ENCODE measurements at places on chromosomes 4 and X.

GRCh38 chr4:54274795-54275665 is 45.9 kb downstream of the PDGFRA start:
- no peak for DNase-seq

- DNase-seq: no peak
Observed at GRCh38 chr4:188110741-188111471, 1.5 kb upstream of the TRIML2 start.

DNA sequence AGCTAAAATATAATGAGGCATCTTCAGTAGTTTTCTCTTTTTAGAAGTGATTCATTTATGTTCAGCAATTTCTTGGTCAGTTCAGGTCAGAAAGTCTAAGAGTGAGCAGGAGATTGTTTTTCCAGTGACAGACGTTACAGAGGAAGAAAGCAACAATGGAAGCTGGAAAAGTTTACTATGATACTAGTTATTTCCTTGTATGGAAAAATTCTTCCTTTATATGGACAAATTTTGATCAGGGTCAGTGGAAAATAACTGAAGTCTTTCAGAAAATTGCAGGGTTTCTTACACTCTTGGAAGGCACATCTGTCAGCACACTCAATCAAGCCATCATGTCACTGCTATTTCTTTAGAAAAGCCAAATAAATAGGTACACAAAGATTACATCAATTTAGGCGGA is 1120.7 kb downstream of the FAT4 start:
- DNase-seq: no peak

DNA sequence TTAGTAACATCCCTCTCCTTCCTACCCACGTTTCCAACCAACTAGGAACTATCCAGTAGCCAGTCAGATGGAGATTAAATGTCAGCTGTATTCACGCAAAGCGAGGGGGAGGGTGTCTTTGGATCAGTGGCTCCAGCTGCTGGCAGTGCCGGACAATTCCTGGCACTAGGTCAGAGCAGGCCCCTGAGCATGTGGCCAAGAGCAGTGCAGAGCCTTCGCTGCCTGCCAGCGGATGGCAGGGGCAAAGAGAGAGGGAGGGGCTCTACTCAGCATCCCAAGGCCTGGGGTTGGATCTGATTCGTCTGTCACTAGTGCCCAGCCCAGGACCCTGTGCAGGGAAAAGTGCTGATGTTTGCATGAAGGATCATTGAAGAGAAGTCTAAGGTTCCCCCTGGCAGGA is 28.7 kb upstream of the JAKMIP1 start:
- DNase-seq: no peak

DNA sequence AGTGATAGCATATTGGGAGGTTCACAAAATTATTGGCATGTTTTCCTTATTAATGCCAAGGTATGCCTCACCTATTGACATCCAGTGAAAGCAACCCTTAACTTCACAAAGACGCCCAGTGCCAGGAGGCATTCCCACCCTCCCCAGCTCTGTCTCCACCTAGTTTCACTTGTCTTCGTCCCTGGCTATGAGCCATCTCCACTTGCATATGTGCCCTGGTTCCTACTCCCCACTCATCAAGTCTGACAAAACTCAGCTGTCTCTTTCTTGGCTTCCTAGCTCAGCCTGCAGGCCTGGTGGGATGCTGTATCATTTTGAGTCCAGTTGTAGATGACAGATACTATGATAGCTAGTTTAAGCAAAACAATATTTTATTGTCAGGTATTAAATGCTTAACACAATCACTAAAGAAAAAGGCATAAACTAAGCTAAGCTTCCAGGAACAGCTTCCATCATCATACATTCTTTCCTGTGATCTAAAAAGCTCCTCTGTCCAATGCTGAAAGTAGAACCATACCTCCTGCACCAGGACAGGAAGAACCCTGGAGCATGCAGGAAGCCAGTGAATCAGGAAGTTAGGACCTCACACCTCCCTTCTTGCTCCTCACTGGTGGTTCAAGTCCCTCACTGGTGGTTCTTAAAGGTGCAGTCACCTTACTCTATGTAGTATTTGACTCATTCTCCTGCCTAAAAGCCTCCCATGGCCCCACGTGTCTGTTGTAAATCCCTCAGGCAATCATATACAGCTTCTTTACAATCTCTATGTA is 410.3 kb upstream of the RASGEF1B start:
- DNase-seq: no peak

All from HEK293T (cell line).